Lung (tissue), 17 donors: ENCODE measurements at places on chromosomes 16 and 17. TPM values are rescaled to one million over a fixed set of nuclear protein-coding genes. Genes with fewer than 3 reads are reported as not detected.

Gene CNEP1R1
- 13.8 TPM for polyA plus RNA-seq

DNA sequence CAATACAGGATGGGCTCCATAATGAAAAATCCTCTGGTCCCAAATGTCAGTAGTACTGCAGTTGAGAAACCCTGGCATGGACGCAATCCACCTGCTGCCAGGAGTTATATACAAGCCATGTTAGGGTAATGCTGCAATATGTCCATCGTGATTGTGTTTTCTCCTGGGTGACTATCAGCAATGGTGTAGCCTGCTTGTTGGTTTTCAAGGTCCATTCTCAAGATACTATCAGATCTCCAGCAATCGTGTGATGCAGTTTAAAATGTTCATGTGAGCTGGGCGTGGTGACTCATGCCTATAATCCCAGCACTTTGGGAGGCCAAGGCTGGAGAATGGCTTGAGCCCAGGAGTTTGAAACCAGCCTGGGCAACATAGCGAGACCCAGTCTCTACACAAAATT, 24.0 kb downstream of the ABCC1 start:
- no peak for DNase-seq

Gene KRT20
- polyA plus RNA-seq: not detected

DNA sequence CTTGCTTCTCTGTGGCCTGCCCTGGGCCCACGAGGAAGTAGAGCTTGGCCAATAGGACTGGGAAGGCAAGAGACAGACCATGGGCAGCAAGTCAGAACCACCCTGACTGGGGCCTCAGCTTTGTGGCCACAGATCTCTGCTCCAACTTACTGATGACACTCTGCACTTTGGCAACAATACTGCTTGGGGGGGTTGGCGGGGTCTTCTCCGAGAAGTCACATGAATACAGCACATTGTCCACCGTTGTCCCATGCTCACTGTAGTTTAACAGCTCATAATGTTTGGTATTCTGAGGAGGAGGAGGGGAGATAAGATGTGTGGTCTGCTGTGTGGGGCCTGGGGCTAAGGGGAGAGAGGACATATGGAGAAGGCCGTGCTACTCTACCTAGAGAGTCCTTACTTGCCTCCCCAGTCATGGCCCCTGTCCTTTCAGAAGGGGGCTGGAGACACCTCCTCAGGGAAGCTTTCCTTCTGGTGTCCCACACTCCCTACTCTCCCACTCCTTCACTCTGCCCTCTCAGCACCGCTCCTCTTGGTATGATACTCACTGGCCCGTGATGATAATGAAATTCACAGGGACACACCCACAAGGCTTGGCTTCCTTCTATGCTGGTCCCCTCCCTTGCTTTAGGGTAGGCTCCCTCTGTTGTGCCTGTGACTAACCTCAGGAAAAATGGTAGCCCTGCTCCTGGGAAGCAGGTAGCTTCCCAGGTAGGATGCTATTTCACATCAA, 4.0 kb upstream of the DHRS13 start:
- peak; percentile 68 for DNase-seq

- DNase-seq: no peak
Observed at GRCh38 chr17:48187872-48188608, 80.5 kb downstream of the SNX11 start.

DNA sequence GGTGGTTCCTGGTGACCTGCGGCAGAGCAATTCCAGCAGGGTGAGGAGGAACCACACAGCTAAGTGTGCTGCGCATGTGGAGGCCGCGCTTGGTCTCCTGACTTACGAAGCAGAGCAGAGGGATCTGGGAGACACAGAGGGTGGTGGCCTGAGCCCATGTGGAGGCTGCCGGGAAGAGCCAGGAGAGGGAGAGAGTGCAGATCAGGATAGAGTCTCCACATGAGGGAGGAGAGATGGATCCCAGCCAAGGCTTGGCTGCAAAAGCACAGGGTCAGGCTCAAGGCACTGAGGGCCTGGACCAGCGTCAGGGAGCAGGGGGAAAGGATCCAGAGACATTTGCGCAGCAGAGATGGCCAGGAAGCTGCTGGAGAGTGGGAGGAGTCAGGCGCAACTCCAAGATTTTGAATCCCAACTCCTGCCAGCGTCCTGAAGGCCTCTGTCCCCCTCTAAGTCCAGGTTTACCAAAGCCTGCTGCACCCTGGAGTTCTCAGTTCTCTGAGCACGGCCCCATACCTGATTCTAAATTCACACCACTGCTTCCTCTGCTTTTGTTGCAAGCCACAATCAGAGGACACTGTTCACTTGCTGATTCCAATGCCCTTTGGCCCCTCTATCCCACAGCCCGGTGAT, 11.3 kb upstream of the MLLT6 start:
- peak; percentile 95 for DNase-seq

Gene C16orf78
- polyA plus RNA-seq: not detected

- DNase-seq: no peak
Observed at GRCh38 chr17:74362069-74362405, 369 bp upstream of the BTBD17 start.

- DNase-seq: peak; percentile 13
Observed at GRCh38 chr17:78230252-78230962, 1.0 kb upstream of the TMEM235 start.

DNA sequence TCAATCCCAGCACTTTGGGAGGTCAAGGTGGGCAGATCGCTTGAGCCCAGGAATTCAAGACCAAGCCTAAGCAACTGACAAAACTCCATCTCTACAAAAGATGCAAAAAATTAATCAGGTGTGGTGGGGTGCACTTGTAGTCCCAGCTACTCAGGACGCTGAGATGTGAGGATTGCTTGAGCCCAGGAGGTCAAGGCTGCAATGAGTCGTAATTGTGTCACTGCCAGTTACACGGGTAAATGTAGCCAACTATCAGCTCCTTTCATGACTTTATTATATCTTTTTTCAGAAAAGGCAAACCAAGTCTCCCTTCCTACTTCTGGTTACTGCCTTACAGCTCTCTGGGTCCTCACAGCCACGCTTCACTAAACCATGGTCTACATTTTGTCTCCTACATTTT, 4.0 kb downstream of the SDF2 start:
- no peak for DNase-seq

- peak; percentile 76 for DNase-seq
Observed at GRCh38 chr17:81994593-81995462, 17.4 kb downstream of the ASPSCR1 start.

DNA sequence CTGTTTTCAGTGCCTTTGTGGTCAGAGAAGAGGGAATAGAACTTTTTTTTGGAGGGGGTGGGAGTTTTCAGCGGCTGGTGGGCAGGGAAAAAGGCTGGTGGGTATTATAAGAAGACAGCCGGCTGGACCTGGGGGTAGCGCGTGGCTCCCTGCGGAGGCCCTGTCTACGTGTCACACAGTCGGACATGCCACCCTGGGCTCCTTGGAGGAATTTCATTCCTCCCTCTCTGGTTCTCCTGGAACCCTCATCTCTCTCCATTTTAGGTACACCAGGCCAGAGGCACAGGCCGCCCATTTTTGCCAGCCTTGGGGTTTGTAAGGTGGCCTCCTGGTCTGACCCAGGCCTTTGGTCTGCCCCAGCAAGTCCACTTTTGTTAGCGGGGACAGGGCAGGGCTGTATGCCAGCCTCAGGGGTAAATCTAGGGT, 908 bp downstream of the FKBP10 start:
- DNase-seq: no peak

DNA sequence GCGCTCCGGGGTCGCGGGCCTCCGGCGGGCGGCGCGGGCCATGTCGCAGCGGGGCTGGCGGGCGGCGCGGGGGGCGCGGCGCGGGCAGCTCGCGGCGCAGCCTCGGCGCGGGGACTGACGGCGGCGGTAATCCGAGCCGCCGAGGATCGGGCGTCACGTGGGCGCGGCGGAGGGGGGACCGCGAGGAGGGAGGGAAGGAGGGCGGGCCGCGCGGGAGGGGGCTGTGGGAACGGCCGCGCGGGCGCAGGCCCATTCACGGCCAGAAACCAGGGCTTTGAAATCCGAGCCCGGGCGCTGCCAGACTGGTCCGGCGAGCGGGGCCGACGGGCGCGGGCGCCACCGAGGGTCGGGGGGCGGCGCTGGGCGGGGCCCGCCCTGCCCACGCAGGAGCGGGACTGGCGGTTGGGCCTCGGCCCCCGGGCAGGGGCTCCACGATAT, at the start of gene MTSS2:
Gene MTSS2, minus strand, starts transcription at position 116 of the 438 bp plus-strand sequence. CDS start 262 bp downstream, outside the sequence.
- DNase-seq: peak; percentile 93

- DNase-seq: no peak
Observed at GRCh38 chr17:78555746-78556401, 21.3 kb downstream of the DNAH17 start.

DNA sequence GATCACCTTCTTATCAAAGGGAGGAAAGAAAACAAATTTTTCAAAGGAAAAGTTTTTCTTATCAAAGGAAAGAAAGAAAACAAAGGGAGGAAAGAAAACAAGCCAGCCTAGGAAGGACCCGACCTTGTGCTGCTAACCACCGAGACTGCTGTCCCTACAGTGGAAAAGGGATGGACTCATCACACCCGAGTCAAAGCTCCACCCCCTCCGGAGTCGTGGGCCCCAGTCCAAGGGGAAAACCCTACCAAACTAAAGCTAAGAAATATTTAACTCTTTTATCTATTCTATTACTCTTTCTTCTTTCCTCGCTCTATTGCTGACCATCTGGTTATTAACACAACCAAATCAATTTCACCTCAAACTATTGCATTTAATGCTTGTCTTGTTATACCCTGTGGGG, 6.1 kb upstream of the ENDOV start:
- peak; percentile 28 for DNase-seq

DNA sequence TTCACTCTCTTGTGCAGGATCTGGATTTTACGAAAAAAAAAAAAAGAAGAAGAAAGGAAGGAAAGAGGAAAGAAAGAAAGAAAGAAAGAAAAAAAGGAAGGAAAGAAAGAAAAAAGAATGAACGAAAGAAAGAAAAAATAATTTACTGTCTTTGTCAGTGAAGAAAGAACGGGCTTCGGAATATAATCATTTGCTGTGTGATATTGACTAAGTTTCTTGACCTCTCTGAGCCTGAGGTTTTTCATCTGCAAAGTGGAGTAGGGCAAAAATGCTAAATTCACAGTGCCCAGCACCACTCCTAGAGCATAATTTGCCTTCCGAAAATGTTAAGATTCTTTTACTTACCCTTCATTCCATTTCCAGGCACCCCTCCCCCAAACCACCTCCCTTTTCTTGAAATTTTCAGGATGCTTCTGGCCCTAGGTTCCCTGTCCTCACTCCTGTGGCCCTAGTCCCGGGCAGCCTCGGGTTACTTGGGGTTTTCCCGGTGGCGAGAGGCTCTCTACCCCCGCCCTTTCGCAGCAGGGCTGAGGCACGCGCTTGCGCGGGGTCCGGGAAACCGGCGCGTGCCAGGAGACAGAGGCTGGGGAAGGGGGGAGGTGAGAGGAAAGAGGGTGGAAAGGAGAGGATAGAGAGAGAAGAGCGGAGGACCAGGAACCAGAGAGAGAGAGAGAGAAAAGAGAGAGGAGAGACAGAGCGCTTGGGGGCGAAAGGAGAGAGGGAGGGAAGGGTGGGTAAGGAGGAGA, at the start of gene CNTNAP1:
Gene CNTNAP1, plus strand, starts transcription at position 556 of the 746 bp plus-strand sequence. CDS start 299 bp downstream, outside the sequence.
- DNase-seq: peak; percentile 83

DNA sequence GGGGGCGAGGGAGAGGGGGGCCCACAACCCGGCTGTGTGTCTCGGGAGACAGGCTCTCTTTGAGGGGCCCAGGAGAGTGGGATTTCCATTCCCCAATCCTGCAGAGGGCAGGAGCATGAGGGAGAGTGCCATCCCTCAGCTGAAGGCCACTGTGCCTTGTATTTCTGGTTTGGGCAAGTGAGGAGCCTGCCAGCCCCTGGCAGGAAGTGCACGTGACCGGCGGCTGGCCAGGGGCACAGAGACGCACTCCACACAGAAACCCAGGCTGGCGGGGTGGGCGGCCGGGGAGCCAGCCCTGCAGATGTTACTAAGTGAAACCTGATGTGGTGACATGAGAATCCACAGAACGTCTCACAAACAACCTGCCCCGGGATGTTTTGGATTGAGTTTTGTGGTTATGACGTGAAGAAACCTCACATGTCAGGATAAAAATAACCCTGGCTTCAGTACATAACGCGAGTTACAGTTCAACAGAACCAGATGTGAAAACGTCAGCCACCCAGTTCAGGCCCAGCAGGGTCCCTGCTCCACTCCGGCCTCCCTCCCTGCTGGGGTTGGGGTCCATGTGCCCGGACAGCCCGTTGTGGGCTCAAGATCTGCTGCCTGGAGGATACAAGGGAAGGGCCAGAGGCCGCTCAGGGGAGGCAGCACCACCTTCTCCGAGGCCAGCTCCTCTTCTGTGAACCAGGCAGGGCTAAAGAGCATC, 51.7 kb upstream of the MTSS2 start:
- peak; percentile 52 for DNase-seq

Gene DNASE1L2
- polyA plus RNA-seq: 0.69 TPM

Gene TMC8
- polyA plus RNA-seq: 15.7 TPM

DNA sequence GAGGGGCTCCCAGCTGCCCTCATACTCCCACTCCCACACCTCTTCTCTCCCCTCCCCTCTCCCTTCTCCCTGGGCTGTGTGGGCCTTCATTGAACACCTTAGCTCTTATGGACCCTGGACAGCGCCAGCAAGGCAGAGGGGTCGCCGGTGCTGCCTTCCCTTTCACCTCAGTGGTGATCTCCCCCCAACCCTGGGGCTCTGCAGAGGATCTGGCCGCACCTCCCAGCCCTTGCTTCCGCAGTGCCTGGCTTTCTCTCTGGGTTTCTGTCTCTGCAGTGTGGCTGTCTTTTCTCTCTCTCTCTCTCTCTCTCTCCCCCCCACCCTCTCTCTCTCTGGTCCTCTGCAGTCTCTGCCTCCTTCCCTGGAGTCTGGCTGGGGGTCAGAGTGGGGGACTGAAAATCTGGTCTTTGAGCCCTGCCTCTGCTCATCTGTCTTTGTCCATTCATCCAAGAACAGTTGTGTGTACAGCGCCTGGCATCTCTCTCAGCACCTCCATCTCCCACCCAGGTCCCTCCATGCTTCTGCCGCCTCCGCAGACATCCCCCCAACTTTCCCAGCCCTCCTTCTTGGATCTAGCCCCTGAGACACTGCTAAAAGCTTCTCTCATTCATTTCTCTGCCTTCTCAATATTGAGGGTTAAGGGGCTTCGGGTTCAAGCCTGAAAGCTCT, 1.1 kb downstream of the SEZ6L2 start:
- no peak for DNase-seq

DNA sequence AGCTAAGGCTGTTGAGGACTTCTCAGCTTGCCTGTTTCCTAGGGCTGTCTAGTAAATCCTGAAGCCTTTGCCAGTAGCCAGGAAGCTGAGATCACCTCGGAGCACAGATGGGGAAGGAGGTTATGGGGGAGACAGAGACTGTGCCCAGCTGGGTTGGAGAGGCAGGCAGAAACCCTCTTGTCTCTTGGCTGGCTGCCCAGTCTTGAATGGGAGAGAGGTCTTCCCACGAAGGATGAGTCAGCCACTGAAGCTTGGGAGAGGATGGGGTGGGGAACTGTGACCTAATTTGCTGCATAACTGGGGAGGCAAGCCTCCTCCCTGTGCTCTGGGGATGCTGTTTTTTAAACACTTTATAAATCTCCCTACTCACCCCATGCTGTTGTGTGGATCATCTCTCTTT, 69.8 kb downstream of the SHISA9 start:
- peak; percentile 0 for DNase-seq

- peak; percentile 97 for DNase-seq
Observed at GRCh38 chr17:43546319-43547188, at the start of gene ETV4. Gene ETV4 (minus strand): TSS chr17:43546340. CDS start chr17:43545617, 723 bp downstream.

GRCh38 chr17:38899421-38899820, 26.0 kb upstream of the LASP1NB start:
- no peak for DNase-seq

Gene CLEC18C
- polyA plus RNA-seq: 0.09 TPM
